ENCODE measurements at places on chromosomes 3 and 15.

DNA sequence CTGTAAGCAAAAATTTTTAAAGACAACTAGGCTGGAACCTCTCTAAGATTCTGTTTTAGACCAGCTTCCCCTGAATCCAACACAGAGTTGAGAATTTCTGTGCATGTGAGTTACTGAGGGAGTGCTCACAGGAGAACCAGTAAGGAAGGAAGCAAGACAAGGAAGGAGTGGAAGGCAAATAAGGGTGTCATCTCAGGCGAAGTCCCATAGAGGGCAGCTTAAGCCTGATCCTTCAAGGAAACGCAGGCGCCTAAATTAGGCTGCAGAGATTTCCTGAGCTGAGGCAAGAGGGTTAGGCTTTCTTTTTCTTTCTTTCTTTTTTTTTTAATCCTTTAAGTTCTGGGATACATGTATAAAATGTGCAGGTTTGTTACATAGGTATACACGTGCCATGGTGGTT, 36.2 kb upstream of the COL6A6 start:
- peak; percentile 26 for DNase-seq

DNA sequence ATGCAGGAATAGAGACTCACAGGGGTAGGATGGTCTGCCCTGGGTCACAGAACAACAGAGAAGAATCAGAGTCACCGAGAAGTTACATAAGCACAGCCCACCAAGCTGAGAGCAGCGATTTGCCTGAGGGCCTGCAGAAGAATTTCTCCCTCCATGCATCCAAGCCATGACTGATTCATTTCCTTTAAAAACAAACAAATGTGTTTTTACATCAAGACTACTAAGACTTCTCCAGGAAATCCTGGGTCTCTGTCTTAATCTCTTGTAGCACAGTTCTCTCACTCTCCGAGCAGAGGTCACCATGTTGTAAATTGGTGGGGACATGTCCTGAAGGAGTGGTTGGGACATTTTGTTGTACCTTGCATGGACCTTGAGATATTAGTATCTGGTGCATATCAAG, 159.8 kb downstream of the THSD4 start:
- DNase-seq = no peak

DNA sequence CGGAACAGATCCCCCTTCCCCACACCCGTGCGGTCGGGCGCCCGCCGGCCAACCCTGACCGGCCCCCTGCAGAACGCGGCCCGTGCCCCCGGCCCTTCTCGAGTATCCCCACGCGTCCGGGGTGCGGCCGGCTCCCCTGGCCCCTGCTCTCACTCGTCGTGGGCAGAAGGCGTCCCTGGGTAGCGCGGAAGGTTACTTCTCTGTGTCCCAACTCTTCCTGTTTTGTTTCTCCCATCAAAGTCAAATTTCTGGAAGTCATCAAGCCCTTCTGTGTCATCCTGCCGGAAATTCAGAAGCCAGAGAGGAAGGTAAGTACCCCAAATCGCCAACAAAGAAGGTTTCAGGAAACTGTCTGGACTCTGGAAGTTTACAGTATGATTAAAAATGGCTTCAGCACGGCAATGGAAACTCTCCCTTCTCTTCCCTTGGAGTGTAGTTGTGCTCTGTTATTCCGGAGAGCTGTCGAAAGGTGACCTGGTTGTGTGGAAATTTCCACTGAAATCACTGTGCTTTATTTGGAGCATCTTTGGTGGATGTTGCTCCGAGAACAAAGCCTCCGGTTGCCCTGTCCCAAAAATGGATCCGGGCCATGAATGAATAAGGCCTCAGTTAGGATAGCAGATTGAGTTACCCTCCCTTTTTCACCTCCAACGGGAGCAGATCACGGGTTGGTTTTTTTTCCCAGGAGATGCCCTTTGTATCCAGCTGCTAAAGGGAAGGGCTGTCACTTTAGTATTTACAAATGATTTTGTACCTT, 536 bp downstream of the SEC61A1 start:
- no peak for DNase-seq

DNA sequence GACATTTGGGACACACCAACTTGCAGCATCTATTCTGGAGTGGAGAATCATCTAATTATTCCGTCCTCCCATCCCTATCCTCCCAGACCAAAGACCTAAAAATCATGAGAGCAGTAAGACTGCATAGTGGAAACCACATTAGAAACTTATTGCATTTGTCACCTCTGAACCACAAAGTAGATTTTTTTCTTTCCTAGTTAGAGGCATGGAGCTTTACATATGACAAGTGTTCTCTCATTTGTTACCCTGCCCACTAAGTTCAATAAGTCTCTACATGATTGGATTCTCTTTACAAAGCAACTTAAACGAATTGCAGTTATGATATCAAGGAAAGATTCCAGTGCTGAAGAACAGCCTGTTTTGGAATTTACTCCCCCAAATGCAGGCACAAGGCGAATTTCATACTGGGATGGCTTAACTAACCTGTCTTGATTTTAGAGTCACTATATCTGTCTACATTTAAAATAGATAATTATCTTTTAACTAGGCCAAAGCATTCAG, 42.3 kb upstream of the LRRFIP2 start:
- no peak for DNase-seq

DNA sequence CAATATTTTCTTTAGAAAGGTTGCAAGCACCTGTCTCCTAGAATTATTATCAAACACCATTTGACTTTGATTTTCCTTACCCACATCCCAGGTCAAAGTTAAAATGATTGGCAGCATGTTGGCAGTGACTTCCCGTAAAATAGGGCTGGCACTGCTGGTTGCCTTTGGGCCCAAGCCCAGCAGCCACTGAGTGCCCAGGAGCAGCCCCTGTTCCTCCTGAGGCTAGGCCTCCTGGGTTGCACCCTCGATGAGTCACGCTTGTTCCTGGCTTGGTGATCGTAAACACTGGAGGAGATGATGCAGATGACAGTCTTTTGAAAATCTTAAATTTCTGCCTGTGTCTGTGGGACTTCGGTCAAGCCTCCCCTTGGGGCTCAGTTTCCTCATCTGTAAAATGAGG, 290.0 kb downstream of the TLE3 start:
- no peak for DNase-seq

- peak; percentile 76 for DNase-seq
Measured at GRCh38 chr15:63752075-63752684, 81.6 kb downstream of the HERC1 start.
